ENCODE measurements at places on chromosomes 3 and 15.

DNA sequence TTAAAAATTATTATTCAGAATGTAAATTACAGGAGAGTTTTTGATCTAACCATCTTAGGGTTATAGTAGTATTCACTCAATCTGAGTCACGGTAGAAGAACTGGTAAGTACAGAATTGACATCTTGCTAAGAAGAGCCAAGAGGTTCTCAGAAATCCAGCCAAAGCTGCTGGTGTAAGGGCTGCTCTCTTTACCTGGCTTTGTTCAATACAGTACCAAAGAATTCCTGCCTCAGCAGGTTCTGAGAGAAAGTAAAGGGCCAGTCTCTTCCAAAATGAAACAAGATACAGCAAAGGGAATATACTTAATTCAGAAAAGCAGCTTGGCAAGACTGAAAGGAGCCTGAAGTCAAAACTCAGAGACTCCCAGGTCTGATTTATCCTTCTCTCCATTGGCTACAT, 193.1 kb downstream of the TNIK start:
- DNase-seq: no peak

GRCh38 chr3:13371100-13372075, 48.7 kb downstream of the NUP210 start:
- DNase-seq: no peak

DNA sequence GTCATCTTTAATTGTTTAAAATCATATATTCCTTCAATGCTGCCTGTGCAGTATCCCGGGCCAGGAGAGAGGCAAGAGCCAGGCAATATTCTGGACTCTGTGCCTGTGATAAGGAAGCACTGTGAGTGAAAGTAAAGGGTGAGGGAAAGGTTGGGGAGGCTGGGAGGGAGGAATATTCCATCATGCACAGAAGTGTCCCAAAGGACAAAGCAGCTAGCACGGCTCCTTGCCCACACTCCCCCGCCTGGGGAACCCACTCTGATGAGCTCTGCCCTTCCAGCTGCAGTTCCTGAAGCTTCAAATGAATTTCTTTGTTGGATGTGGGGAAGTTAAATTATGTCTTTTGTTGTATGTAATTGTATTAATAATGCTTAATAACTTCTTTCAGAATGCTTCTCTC, 1.5 kb upstream of the PRICKLE2 start:
- DNase-seq: no peak

DNA sequence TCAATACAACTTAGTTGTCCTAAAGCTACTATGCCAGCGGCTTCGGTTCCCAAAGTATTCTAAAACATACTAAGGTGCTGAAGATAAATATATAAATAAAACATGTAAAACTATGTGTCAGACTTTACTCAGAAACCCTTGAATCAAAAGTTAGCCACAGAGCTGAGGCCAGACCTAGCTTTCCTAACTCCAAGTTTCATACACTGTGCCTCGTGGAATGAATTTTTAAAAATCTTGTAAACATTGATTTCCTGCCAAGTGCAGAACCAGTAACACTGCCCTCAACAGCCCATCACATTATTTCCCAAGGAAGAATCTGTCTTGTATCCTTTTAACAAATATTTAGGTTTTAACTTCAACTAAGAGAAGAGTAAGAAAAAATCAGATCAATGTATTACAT, 36.4 kb downstream of the TAMM41 start:
- no peak for DNase-seq

DNA sequence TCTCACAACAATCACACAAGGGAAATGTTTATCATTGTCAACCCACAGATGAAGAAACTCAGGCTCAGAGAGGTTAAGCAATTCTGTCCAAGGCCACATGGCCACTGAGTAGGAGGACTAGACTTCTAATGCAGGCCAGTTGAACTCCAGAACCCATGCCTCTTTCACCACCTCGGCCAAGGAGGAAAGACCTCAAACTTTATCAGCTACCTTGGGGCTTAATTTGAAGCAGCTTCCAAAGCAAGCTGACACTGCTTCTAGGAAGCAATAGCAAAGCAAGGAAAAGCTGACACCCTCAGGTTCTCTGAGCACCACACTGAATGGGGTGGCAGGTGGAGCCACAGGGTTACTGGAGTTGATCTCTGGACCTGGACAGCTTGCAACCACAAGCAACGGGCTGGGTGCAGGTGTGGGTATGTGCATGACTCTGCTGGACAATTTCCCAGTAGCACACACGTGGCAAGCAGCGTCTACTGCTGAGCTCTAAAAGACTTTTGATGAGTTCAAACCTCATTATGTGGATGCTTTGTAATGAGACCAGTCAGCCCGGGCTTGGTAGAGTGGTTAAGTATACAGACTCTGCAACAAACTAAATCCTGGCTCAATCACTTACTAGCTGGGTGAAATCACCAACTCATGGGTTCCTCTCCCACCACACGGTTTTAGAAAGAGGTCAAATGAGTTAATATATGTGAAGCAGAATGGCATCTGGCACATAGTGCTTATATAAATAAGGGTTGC, 23.1 kb downstream of the CCNL1 start:
- no peak for DNase-seq

- no peak for DNase-seq
Measured at GRCh38 chr15:51135276-51135675, 40.6 kb upstream of the TNFAIP8L3 start.

DNA sequence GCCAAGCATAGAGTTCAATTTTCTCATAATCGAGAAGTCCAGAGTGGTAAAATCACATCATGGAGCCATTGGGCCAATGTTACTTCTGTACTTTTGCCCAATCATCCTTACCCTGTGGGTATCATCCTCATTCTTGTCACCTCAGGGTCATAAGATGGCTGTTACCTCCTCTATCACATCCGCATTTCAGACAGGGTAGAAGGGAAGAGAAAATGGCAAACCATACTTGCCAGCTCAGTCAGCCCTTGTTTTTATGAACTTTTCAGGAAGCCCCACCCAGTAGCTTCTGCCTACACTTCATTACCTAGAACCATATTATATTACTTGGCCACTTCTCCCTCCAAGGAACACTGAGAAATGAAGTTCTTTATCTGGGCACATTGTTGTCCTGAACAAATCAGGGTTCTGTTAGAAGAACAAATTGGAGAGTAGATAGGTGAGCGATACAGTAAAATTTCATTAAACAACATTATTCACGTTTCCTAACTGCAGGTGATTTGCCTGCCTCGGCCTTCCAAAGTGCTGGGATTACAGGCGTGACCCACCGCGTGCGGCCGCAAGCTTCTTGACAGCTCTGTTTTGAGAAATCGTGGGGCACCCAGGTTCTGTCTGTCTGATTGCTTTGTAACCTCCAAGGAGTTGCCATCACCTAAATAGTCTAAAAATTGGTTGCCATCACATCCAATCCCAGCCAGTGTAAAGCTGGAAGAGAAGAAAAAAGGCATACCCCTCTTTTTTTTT, 34.5 kb upstream of the RPN1 start:
- DNase-seq: no peak

DNA sequence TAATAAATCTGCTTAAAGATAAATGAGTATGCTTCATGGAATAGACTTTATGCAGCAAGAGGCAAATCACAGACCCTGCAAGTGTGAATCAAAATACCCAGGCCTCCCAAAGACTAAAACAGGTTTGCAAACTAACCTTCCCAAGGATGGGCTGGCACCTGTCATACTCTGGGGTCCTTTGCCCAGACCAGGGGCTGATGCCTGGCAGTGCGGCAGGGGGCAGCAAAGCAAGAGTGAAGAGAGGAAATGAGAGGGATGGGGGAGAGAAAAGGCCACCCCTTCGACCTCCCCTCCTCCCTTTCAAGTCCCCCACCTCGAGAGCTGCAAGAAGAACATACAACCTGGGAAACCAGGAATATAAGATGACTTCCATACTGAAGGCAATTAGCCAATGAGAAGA, 31.8 kb downstream of the XXYLT1 start:
- DNase-seq: no peak

DNA sequence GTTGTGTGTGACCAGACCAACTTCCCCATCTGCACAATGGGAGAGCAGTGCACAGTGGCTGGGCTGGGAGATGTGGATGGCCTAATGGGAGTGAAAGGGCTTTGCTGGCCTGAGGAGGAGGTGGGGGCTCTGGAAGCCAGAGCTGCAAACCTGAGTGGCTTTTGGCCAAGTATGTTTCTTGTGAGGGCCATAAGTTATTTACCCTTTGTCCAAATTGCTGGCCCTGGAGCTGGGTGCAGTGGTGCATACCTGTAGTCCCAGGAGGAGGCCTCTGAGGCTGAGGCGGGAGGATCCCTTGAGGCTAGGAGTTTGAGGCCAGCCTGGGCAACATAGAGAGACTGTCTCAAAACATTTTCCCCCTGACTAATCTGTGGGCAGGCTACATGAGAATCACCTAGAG, 129.1 kb downstream of the WNT7A start:
- DNase-seq: no peak

- DNase-seq: no peak
Measured at GRCh38 chr3:126546013-126546412, 12.7 kb downstream of the C3orf22 start.

GRCh38 chr3:21803604-21804003, 52.6 kb upstream of the ZNF385D start:
- no peak for DNase-seq

- DNase-seq: peak; percentile 17
Measured at GRCh38 chr3:100254168-100254777, 6.5 kb upstream of the TBC1D23 start.

Data from stimulated activated CD4-positive, alpha-beta T cell treated with anti-CD3 and anti-CD28 coated beads, Interleukin-4, amount 100 ng/mL, for 48 hours (primary cell).